ENCODE measurements at places on chromosomes 13 and 19.

DNA sequence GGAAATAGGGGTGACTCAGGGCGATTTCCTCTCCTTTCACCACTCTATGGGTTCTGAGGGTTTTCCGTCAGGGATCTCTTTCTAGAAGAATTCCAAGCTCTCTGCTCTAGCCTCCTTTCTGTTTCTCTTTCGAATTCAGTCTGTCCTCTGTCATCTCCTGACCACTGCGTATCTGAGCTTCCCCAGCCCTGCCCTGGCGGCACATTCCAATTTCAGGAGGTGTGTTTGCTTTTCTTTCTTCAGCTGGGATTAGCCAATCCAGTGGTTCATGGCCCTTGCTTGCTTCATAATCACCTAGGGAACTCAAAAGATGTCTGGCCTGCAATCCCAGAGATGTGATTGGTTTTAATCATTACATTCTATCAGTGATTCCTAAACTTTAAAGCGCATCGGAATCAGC, 9.4 kb downstream of the IFNL2 start:
- DNase-seq, result no peak

DNA sequence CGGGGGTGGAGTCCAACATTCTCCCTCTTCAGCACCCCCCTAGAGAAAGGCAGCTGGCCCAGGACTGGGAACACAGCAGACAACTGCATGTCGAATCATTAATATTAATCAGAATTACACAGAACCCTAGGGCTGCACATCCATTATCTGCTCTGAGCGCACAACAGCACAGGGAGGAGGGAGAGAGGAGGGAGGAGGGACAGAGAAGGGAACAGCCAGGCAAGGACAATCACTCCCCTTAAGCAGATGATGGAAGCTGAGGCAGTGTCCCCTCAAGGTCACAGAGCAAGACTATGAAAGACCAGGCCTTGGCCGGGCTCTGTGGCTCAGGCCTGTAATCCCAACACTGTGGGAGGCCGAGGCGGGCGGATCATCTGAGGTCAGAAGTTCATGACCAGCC, 25.7 kb downstream of the TLE6 start:
- no peak for DNase-seq

GRCh38 chr19:27717825-27718224, 1495.1 kb downstream of the UQCRFS1 start:
- no peak for DNase-seq

GRCh38 chr19:31529121-31529520, 179.9 kb upstream of the TSHZ3 start:
- no peak for DNase-seq

DNA sequence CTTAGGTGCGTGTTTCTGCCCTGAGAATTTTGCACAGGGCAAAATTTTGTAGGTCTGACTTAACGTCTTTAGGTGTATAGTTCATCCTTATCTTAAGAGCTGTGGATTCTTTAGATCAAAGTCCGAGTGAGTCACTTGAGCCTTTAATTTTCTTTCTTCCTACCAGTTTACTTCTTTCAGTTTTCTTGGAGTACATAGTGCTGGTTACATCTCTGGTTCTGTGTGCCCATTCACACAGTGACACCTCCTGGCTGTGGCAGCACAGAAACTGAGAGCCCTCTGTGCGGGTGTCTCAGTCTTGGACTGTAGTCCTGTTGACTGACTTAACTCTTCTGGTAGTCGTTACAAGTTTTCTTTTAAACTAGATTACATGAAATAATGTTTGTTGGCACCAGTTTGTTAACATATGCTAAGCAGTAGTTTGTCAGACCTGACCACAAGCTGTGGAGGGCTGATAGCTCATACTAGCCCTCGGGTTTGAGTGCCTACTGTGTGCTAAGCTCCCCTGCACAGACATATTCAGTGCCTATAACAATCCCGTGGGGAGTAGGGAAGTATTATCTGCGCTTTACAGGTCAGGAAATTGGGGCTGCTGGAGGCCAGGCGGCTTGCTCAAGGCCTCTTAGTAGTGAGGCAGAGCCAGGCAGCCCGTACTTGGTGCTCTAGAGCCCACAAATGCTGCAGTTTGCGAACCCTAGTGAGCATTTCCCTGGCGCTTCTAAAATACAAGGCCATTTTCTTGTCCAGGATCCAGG, 1.6 kb downstream of the GATAD2A start:
- DNase-seq, result peak; percentile 51

GRCh38 chr13:85728811-85729210, 70.4 kb downstream of the SLITRK6 start:
- no peak for DNase-seq

- no peak for DNase-seq
These were observed 100.3 kb upstream of the WASF3 start for GRCh38 chr13:26457212-26457611.

DNA sequence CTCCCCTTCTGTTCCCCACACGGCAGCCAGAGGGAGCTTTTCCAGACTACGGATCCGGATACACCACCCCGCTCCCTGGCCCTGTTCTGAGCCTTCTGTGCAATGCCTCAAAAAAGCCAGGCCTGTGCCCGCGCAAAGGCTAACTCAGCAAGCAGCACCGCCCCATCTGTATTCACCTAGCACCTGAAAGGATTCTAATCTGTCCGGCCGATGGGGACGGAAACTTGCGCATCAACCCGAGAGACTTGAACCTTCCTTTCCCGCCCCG, 589 bp downstream of the ZBTB45 start:
- DNase-seq, result peak; percentile 46

GRCh38 chr13:51782026-51782710, 21.8 kb downstream of the DHRS12 start:
- no peak for DNase-seq

GRCh38 chr19:18718015-18718526, 34.6 kb downstream of the CRTC1 start:
- no peak for DNase-seq

GRCh38 chr13:74206061-74206561, 71.9 kb upstream of the KLF12 start:
- no peak for DNase-seq

DNA sequence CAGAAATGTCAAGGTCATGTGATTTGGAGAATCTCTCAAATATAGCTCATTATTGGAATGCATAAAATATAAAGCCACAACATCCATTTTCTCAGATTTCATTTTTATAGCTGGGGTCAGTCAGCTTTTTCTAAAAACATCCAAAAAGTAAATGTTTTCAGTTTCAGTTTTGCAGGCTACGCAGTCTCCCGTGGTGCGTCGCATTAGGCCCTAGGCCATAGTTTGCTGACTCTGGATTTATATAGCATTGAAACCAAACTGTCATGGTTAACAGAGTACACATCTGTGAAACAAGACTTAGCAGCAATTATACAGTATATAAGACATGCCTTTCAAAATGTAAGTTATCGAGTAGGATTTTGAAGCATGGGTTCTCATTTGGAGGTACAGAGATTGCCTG, 140.0 kb downstream of the IRS2 start:
- DNase-seq, result no peak

- DNase-seq, result no peak
These were observed 16.3 kb downstream of the POP4 start for GRCh38 chr19:29622166-29623070.

DNA sequence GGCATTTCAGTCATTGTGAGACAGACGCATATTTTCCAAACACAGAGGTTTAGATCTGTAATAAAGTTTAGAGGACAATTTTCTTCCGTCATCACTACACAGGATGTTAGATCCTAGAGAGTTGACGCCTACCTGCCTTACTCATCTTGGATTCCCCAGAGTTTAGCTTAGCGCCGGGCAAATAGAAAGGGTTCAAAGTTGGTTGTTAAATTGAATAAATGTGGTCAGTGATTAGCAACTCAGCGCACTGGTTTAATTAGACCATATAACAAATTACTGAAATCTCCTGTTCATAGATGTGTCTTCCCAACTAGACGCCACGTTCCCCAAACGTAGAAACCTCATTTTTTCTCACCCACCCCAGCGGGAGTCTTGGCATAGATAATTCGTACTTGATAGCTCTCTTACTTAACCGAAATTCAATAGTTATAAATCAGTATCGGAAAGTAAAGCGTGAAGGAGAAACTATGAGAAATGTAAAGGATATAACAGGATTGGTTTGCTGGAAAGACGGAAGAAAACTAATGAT, 726 bp upstream of the UFM1 start:
- DNase-seq, result peak; percentile 32

DNA sequence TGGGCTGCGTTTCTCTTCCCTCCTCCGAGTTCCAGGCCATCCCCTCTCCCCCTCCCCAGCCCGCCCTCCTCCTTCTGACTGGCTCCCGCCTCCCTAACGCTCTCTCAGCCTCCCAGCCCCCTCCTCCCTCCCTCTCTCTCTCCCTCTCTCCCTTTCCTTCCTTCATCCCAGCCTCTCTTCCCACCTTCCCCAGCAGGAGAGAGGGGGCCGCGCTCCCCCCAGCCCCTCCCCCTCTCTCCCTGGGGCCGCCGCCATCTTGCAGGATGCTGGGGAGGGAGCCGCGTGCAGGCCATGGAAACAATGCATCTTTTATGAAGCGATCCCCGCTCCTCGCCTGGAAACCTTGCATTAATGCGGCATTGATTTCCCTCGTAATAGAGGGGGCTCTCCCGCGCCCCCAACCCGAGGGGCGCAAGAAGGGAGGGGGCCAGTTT, 42.6 kb upstream of the ADGRL1 start:
- DNase-seq, result peak; percentile 29

DNA sequence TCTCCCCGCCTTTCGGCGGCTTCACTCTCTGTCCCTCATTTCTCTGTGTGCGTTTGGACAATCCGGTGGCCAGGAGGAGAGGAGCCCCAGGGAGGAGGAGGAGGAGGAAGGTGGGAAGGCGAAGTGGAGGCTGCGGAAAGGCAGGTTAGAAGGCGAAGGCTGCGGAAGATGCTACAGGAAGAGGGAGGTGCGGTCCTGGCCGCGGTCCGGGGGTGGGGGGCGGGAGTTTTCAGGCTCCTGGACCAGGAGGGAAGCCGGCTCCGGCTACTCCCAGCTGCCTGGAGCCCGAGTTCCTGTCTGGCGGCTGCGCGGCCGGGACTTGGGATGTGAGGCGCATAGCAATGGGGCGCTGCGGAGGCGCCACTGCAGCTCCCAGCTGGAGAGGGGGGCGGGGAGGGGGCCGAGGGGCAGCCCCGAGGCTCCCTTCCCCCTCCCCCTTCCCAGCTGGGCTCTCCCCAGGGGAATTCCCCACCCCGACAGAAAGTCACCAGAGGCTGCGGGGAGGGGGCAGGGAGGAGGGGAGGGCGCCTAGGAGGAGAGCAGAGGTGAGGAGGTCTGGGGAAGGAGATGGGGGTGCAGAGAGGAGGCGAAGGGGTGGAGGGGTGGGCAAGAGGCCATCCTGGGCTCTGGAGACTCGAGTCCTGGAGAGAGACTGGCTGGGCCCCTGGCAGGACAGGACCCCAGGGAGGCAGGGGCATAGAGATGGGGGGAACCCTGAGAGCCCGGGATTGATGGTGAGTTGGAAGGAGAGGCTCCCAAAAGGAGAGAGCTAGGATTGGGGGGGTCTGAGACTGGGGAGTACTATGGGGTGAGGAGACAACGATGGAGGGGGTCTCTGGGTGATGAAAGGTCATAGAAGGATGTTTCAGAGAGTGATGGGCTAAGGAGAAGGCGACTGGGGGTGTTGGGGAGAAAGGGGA, 2.0 kb downstream of the LRRC4B start:
- no peak for DNase-seq

GRCh38 chr13:47726394-47726793, 274.7 kb downstream of the SUCLA2 start:
- no peak for DNase-seq

DNA sequence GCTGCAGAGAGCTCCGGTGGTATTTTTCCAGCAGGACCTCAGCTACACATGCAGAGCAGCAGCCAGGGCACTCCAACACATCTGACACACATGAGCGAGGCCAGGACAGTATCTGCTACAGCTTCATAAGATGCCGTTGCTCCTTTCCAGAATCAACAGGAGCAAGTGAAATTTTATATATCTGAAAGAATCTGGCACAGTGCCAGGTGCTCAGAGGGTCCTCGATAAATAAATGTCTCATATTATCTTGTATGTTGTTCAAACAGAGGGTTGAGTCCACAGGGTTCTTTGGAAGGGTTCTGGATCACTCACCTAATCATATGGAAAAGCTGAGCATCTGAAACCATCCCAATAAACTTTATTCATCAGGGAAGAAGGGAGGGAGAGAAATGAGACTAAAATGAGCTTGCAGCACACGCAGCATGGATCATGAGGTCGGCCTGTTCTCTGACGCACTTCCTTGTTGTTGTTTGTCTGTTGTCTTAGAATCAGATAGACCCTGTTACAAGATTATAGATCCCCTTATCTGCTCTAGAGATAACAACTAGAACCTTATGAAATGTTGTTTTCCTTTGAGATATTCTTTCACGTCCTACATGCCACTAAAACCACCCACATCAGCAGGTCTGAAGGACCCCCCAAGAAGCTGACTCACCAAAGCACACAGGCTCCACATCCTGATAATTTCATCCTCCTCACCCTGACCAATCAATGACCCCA, 3.2 kb upstream of the METTL21C start:
- no peak for DNase-seq

- no peak for DNase-seq
These were observed 46.4 kb downstream of the DLEU7 start for GRCh38 chr13:50797091-50797490.

DNA sequence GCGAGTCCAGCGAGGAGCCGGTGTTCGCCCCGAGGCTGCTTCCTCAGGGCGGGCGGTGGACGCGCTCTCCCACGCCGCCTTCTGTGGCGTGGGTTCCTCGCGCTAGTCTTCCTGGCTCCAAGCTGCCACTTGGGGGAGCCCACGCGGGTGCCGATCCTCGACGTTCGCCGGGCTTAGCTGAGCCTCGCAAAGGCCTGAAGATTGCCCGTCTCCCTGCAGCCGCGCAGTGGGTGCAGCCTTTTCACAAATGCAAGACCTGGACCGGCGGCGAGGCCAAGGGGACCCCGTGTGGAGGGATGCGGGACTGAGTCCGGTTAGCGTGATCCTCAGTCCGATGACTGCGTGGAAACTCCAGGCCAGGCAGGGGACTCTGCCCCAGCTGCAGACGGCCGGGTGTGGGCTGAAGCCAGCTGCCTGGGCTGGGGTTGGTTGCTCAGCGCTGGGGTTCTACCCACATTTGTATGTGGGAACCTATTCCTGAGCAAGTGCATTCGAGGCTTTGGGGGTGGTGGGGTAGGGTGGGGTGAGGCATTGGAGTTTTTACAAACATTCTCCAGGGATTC, 16.6 kb upstream of the LRP3 start:
- no peak for DNase-seq

- DNase-seq, result no peak
These were observed 57.2 kb downstream of the NHLRC3 start for GRCh38 chr13:39095500-39095899.

DNA sequence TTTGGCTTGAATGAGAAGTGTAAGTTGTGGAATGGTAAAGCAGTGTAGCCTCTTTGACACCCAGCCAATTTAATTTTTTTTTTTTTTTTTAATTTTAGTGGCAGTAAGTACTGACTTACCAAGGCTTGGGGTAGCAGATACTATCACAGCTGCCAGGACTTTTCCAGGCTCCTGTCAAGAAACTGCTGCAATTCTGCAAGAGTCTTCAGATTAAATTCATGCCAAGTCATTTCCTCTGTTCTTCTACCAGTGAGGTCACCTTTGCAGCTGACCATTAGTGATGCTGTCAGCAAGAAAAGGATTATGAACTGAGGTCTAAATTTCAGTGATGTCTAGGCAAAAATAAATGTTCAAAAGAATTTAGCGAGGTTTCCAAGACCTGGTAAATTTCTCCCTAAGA, 91.2 kb downstream of the GGACT start:
- no peak for DNase-seq

GRCh38 chr13:30739237-30739528, 3.8 kb downstream of the ALOX5AP start:
- DNase-seq, result no peak

- DNase-seq, result no peak
These were observed 168.4 kb downstream of the ZIC5 start for GRCh38 chr13:99803141-99803540.

GRCh38 chr13:94384231-94384905, 95.1 kb downstream of the DCT start:
- no peak for DNase-seq
